Right lung (tissue), 10 donors: ENCODE measurements at places on chromosomes 7 and 10.

- no peak for DNase-seq
These were observed 267.3 kb upstream of the NPVF start for GRCh38 chr7:25495342-25496250.

GRCh38 chr7:24951441-24951980 lies 28.5 kb downstream of the OSBPL3 start:
- DNase-seq = no peak

DNA sequence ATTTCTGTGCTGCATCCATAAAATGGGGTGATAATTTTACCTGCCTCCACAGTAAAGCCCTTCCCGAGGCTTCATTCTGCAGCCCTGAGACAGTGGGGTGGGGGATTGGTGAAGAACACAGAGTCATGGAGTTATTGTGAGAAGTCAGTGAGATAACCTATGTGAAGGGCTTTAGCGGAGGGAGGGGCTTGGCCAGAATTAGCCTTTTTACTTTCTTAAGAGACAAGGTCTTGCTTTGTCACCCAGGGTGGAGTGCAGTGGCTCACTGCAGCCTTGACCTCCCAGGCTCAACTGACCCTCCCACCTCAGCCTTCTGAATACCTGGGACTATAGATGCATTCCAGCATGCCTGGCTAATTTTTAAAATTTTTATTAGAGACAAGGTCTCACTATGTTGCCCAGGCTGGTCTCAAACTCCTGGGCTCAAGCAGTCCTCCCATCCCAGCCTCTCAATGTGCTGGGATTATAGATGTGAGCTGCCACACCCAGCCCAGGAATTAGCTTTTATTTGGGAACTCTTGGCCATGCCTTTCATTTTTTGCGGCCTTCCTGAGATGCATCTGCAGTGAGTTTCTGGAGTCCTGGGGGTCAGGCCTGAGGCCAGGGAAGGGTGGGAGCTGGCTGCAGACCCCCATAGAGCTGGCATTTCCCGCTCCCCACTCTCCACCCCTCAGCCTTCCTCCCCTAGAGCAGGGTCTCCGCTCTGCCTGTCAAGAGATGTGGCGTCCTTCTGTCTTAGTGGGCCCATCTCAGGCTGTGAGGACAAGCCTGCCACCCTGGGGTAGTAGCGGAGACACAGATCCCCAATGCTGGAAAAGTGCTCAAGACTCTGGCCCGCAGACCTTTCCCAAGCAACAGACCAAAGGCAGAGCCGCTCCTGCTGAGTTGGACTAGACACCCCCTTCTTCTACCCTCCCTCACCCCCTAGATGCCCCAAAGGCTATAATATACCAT lies 77.0 kb downstream of the ZMIZ1 start:
- DNase-seq = no peak

DNA sequence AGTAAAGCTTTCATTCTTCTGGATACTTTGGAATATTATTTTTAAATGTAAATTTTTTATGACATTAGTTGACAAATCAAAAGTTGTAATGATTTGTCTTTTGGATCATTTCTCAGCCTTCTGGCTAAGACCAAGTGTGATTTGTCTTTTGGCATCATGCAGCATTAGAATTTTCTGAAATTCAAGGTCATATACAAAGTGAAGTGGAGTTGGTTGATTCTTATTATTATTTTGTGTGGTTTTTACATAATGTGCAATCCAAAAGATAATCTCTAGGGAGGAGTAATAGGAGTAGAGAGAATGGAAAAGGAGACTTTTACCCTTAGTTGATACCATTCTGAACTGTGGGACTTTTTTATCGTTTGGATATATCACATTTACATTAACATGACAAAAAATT lies 24.2 kb upstream of the SEPTIN7 start:
- no peak for DNase-seq

DNA sequence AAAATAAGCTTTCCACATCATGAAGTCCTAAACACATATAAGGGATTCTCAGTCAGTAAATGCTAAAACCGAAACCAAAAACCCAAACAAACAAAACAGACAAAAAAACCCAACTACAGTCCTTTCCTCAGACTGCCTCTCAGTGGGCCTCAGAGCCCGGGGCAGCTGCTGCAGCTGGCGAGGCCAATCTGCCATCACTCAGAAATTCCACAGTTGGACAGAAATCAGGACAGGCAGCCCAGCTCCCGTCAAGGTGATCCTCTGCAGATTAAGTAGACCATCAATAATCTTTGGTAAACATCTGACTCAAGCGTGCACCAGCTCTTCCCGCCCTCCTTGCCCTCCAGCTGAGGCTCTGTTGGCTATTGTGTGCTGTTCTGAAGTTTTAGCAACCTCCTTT lies 142.2 kb downstream of the ATXN7L1 start:
- DNase-seq = no peak

DNA sequence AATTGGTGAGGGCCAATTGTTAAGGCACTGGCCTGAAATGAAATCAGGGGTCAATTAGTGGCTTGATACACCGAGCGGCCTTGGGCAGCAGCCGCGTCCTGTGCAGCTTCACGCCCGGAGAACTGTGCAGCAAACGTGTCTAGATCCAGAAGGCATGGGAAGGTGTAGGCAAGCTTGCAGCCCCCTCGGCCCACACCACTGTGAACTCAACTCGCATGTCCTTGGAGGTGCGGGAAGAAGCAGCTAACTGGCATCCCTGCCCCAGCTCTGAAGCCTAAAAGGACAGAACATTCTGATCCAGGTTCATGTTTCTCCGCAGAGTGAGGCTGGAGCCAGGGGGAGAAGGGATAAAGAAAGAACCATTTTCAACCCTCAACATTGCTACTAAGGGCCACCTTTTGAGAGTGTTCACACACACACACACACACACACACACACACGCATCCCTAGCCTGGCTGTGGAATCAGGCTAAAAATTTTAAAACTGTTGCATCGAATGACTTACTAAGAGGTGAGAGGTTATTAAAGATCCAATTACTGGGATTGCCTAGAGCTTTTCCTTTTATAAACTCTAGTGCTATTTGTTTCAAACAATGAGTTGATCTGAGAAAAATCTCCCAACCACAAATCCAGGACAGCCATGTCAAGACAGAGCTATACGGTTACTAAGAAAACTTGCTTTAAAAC lies 104.0 kb downstream of the PARP12 start:
- no peak for DNase-seq

DNA sequence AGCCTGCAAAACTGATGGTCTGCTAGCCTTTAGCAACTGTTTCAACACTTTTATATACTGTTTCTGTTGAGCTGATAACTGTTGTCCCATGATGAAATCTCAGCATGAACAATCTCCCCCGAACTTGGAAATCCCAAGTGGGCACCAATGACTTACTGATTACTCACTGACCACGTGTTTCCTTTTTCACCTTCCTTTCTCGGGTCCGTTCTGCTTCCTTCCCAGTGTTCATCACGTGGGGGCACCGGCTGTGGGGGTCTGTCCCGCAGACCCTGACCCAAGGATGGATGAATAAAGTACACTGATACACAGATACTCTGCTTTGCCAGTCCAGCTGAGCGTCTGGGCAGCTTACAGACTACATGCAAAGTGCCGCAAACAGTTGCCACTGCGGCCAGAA lies 39.0 kb upstream of the RASGEF1A start:
- no peak for DNase-seq

- DNase-seq = no peak
These were observed 72.8 kb upstream of the KAT6B start for GRCh38 chr10:74753442-74754211.

- no peak for DNase-seq
These were observed 26.2 kb upstream of the ABLIM1 start for GRCh38 chr10:114684084-114684821.

- peak; percentile 59 for DNase-seq
These were observed 11.1 kb upstream of the INA start for GRCh38 chr10:103265717-103266329.

DNA sequence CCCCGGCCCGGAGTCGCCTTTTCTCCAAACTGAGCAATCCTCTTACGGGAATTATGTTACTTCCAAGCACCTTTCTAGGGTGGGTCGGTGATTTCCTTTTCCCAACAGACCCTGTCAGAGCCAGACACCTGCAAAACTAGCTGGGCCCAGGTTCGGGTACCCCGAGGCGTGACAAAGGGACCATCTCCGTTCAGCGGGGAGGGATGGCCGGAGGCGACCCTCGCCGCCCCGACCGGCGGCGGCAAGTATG lies 445 bp downstream of the PPA1 start:
- DNase-seq = no peak

- DNase-seq = no peak
These were observed 22.1 kb downstream of the ABLIM1 start for GRCh38 chr10:114635797-114636550.

- DNase-seq = no peak
These were observed 9.2 kb upstream of the AKR1B1 start for GRCh38 chr7:134468054-134468453.

DNA sequence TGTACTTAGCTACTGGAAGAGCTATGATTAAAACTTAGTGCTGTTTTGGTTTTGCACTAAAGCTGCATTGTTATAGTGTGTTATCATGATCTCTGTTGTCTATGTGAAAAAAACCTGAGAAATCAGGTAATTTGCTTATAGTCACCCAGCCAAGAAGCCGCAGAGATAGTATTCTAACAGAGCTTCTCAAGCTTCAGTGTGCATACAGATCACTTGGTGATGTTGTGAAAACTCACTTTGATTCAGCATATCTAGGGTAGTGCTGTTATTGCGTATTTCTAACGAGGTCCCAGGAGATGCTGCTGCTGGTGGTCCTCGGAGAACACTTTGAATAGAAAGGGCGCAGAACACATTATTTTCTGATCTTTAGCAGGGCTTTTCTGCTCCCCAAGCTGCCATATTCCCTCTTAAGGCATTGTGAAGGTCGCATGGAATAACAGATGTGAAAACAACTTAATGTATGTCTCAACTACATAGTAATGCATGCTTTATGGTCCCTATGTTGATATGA lies 68.4 kb upstream of the PDCD4 start:
- no peak for DNase-seq

- no peak for DNase-seq
These were observed 453.4 kb downstream of the LRMDA start for GRCh38 chr10:75884808-75885207.

DNA sequence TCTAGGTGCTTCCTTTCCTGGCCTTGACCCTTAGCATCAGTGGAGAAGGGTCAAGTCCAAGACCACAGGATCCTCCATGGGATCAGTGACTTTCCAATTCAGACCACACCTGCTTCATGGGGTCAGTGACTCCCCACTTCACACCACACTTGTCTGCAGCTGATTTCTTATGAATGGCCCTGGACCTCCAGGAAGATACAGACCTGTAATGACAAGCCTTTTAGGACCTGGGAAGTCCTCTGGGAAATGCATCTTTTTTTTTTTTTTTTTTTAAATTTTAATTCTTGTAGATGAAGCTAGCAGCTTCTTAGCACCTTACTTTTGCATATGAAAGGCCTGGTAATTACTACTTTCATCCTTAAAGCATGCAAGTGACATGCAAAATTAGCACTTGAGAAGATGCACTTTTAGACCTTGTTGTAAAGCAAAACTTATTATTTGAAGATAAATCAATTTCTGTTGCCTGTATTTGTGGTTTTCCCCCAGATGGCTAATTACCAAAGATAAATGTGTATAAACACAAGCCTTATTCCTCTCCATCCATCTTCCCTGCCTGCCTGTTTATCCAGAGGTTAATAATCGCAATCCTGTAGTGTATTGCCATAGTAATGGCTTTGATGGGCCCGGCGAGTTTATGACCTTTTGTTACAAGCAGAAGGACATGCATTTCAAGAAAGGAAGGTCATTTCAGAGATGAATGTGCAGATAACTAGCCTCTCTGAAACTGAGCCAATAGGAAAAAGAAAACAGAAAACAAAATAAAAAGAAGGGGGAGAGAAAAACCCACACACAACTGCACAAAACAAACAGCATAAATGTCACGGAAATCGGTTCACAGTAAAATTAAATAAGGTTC lies 1018.7 kb downstream of the TYW1 start:
- no peak for DNase-seq

GRCh38 chr7:8105449-8106095 lies 137.0 kb downstream of the GLCCI1 start:
- DNase-seq = no peak

DNA sequence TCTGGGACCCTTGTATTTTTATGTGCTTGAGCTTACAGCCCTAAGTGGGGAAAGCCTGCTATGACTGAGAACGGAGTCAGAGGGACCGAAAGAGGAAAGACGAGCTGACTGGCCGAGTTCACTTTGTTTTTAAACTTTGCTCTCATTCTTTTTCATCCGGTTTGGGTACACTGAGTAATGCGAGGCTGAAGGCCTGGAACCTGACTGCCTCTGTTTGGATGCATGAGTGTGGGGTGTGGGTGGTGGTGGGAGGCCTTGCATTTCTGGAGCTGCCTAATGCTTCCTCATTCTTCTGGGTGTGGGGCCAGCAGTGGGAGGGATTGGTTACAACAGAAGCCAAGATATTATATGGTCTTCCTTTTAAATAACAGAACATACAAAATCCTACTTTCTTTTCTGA lies 155.5 kb downstream of the BUB3 start:
- DNase-seq = no peak

DNA sequence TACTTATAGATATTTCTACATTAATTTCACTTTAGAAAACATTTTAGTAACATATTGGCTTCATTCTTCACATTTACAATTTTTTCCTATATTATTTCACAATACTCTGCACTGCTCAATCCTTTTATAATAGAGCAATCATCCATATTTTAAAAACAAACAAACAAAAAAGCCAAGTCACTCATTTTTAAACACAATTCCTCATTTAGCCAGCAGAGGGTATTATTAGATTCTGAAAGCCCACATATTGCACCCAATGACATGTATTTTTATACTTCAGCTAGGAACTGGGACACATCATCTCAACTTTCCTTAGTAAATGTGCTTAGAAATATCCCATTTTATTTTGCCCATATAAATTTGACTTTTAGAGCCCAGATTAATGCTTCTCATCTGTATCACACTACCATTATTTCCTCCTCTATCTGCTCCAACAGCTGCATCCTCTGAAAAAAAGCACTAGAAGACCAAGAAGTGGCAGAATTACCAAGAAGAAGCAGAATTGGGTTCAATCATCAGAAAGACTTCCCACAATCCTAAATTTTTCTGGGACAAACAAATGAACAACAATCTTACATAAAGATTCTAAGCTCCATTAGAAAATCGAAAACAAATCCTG lies 29.5 kb downstream of the CTNNA3 start:
- DNase-seq = peak; percentile 17

DNA sequence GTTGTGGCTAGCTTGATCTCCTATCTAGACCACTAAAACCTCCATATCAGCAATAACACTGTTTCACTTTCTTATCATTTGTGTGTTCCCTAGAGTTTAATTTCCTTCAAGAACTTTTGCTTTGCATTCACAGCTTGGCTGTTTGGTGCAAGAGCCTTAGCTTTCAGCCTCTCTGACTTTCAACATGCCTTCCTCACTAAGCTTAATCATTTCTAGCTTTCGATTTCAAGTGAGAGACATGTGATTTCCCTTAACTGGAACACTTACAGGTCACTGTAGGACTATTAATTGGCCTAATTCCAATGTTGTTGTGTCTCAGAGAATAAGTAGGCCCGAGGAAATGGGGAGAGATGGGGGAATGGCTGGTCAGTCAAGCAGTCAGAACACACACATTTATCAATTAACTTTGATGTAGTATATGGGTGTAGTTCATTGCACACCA lies 10.6 kb upstream of the BPGM start:
- no peak for DNase-seq
